CD8-positive, alpha-beta memory T cell (primary cell): ENCODE measurements at places on chromosomes 6 and 20. TPM values are rescaled to one million over a fixed set of nuclear protein-coding genes. Genes with fewer than 3 reads are reported as not detected.

DNA sequence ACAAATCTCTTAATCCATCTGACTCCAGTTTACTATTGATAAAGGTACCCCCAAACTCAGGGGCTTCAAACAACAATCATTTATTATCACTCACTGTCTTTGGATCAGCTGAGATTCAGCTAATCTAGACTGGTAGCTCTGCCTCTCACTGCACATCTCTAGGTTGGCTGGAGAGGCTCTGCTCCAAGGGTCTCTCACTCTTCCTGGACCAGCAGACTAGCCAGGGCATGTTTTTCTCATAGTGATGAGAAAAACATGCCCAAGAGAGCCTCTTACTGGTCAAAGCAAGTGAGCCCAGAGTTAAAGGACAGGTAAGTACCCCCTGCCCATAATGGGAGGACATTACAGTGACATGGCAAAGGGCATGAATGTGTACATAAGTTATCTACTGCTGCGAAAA is 115.1 kb upstream of the BEND3 start:
- H3K36me3 ChIP-seq, result no peaks in the 10 kb centered on the region
- DNase-seq, result no peak
- H3K27ac ChIP-seq, result no peak overlapping the region
- H3K4me3 ChIP-seq, result no peak overlapping the region
- no peaks in the 10 kb centered on the region for H3K4me1 ChIP-seq

NKX2-2 gene
- total RNA-seq, result not detected

LINC00237 gene
- not detected for total RNA-seq

ZFP64 gene
- total RNA-seq, result 11.6 TPM

HTR1E gene
- total RNA-seq, result not detected
